ENCODE measurements at places on chromosomes 2 and 18.

DNA sequence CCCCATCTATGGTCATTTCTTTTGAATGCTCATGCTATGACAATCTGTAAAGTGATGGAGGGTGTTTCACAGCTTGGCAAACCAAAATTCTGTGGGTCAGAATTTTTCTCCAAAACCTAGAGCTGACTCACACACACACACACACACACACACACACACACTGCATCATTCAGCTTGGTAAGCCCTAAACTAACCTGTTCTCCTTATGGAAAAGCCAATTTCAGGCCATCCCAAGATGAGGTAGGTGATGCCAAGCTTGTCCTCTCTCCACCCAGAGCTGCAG, 45.0 kb upstream of the NRP2 start:
- no peak for DNase-seq

GRCh38 chr18:77153404-77153803, 20.8 kb upstream of the MBP start:
- no peak for DNase-seq

DNA sequence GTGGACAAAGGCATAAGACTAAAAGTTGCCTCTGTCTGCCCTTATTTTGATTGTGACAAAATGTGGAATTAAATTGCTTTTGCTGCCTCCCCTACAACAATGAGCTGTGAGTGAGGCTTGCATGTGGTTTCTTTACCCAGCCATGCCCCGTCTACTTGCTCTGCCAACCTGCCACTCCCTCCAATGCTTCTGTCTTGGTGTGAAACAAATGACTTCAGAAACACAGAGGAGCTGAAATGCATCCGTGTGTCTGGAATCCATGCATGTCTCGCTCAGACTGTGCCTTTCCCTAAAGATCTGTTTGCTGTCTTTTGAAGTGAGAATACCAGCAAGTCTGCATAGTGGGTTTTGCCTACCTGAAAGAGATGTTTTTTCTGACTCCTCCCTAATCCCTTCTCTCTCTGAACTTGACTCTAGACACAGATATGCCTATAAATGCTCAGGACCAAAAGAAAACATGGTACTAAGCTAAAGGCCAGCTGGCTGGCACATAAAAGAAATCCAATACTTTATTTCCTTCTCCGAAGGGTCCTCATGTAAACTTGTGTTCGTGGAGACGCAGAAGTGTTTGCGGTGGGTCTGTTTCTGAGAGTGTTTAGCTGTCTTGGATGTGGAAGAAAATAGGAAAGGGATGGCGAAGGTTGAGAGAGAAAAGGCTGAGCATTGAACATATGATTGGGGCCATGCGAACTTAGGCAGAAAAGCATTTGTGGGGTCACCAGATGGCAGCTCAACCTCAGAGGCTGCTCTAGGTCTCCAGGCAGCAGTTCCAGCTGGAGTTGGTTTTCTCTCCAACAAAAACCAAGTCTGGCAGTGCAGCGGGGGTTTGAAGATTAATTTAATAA, 120.5 kb downstream of the CCBE1 start:
- DNase-seq = no peak

DNA sequence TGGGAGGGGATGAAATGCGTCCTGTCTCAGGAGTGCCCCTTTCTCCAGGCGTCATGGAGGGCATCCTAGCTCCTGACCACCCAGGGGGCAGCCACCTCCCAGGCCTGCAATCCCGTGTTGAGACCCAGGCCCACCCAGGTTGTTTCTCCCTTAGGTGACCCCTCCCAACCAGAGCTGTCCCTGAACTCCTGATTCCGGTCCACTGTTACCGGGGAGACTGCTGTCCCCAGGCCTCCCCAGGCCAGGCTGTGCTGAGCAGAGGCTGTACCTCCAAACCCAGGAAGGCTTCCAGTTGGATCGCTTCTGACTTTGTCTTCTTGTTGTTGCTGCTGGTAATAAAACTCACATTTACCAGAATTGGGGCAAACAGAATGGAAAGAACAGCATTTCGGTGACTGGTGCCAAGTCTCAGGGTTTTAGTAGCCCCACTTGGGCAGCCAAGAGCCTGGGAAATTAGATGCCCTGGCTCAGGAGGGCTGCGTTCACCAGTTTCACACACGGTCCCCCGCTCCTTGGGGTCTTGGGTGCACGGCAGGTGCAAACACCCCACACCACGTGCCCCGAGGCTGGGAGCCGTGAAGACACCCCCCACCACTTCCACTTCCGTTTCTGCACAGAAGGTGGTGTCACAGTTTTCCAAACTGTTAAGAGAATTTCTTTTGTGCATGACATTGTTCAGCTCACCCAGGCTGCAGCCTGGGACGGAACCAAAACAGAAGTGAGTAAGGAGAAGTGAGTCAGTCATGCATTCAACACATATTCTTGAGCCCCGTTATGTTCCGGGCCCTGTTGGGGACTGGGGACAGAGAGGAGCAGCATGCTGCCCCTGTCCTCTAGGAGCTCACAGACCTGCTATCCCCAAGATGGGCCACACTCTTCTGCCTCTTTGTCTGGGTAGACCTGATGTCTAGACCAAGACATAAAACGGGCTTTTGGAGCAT, 29.4 kb downstream of the ITM2C start:
- no peak for DNase-seq

GRCh38 chr2:16584084-16584483, 81.5 kb downstream of the CYRIA start:
- no peak for DNase-seq

DNA sequence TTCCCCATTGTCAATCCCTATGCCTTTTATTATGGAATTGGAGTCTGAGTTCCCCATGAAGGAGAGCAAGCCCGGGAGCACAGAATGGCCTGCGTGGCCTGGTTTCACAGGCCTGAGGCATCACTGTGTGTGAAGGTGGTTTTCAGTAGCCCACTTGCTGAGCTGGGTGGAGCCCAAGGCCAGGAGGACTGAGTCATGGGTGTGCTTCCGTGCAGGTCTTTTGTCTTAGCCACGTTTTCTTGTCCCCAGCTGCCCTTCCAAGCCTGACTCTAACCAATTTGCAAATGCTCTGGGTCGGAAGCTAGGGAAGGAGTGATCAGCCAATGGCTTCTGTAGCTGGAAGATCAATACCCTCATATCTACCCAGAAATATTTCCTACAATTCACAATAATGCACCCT, 119.2 kb downstream of the MAPK4 start:
- DNase-seq = no peak

DNA sequence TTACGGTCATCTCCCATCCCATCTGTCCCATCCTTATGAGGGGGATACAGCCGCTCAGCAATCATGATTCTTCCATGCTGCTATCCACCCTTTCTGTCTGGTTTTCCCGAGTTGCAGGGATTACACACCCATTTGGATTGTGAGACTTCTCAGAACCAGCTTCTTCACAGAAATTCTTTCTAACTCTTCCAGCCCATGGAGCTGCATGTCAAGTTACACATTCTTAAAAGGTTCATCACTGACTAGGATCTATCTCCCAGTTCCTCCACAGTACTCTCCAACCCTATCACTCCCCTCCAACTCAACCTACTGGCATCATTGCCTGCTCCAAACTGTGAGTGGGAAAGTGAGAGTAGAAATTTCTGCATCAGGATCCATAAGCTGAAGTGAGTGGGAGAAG, 558.2 kb upstream of the TNP1 start:
- DNase-seq = no peak
